NCI-H1092 treated with DMSO at 0.1 percent for 48 hours (cell line): ENCODE measurements at places on chromosomes 11 and 22.

DNA sequence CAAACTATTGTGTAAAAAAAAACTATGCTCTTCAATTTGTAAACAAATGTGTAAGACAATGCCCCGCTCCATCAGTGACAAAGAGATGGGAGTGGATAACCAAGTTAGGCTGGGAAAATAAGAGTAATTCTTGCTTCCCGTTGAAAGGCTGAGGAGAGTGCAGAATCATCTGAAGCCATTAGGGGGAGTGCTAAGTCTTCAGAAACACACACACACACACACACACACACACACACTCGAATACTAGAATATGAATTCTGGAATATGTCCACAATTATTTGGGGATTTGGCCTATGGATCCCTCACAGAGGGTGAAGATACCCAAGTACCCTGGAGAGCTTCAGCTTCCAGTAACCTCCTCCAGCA is 27.8 kb upstream of the ROBO3 start:
- peak; percentile 79 for DNase-seq

DNA sequence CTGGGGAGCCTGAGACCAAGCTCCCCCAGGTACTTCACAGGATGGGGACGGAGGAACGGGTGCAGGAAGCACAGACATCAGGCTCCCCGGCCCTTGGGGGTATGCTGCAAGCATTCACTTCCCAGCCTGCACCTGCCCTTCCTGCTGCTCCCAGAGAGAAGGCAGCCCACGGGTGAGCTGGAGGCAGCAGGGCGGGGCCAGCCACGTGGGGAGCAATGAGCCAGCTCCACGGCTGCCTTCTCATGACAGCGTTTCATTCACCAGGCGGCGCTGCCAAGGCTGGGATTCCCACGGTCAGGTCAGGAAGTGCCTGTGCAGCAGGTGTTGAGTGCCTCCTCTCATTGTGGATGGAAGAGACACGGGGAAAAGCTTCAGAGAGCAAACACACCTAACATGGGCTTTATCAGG is 14.5 kb upstream of the PHLDA2 start:
- DNase-seq: no peak

DNA sequence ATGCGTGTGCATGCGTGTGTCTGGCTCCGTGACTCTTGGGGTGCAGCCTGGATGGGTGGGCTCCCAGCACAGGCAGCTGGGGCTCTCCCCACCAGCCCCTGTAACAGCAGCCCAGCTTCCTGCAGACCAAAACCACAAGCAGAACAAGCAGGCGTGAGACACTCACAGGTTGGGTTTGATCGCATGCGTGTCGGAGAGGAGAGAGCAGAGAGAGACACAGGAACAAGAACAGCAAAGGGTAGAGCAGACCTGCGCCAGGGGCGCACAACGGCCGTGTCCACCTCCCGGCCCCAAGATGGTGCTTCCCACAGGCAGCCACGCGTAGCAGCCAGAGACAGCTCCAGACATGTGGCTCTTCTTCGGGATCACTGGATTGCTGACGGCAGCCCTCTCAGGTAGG is at the start of gene CD6:
Gene CD6 (plus strand): TSS at position 161 of the 400 bp plus-strand sequence. CDS start 186 bp downstream, at position 347.
- DNase-seq: no peak

DNA sequence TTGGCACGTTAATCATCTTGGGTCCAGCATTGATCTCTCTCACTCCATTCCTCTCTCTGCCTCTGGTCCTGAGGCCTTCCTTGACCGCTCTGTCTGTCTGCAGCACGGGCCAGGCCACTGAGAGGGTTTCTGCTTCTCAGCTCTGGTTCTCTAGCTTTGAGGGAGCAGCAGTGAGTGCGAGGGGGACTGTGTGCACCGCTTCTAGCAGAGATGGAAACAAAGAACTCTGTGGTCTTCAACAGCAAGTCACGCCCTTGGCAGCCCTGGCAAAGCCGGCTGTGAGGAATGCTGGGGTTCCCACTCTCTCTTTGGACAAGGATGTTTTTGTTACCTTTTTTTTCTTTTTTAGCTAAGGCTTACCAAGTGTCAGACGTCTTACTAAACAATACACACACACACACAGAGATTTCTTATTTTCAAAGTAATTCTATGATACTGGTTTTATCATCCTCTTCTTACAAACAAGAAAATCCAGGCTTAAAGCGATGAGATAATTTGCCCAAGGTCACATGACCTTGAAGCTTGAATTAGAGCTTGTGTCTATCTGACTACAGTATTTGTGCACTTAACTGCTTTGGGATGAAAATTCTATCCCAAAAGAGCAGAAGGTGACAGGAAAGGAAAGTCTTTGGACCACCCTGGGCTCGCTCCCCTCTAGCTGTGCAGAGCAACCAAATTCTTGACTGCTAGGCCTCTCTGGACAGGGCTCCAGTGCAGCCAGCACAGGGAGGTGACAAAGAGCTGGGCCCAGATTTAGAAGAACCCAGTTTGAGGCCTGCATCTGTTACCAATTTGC is 293.2 kb downstream of the NTM start:
- no peak for DNase-seq

DNA sequence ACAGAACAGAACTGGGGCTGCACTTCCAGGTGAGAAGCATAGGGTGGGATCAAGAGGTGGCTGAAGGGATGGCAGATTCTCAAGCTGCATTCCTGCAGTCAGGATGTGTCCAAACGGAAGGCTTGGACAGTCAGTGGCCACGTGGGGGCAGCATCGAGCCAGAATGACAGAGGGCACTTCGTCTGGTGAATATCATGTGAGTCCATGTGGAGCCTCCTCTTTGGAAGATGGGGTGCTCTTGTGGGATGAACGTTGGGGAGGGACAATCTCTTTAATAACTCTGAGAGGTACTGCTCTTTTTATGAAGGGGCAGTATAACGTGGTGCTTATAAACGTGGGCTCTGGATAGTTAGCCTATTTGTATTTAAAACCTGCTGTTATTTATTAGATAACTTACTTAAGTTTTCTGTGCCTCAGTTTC is 154.9 kb upstream of the NAV2 start:
- peak; percentile 59 for DNase-seq

- peak; percentile 37 for DNase-seq
Observed at GRCh38 chr11:17014321-17014832, at the start of gene PLEKHA7. PLEKHA7 (minus strand) TSS chr11:17014414; CDS start chr11:17014401, 13 bp downstream.

GRCh38 chr11:16002942-16003341 is 353.4 kb downstream of the SOX6 start:
- DNase-seq: no peak

GRCh38 chr11:60370811-60371298 is 7.5 kb upstream of the MS4A7 start:
- DNase-seq: peak; percentile 88

DNA sequence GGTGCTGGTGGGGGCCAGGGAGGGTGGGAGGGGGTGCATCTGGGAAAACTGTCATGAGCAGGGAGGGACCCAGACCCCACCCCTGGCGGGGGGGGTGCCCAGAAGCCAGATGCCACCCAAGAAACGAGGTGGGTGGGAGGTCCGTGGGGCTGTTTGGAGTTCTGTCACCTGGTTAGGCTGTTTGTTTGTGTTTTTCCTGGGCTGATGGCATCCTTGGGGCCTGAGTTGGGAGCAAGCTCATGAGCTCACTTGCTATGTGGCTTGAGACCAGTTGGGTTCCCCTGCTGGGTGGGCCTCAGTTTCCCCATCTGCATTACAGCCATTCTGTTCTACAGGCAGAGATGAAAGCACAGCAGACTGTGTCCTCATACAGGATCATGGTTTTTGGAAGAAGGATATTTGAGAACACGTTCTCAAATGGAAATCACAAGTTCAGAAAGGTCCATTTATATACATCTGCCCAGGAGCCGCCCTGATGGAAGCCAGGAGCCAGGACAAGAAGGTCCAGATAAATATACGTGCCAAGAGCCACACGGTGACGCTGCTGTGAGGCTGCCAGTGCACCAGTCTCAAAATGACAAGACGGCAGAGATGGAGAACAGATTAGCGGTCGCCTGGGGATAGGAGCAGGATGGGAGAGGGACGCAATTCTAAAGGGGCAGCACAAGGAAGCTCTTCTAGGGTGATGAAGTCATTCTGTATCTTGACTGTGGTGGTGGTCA is 312.9 kb downstream of the MN1 start:
- no peak for DNase-seq

- DNase-seq: no peak
Observed at GRCh38 chr11:9473408-9473807, 12.6 kb downstream of the ZNF143 start.

- DNase-seq: no peak
Observed at GRCh38 chr11:119091966-119092879, 7.5 kb downstream of the HMBS start.

GRCh38 chr11:19244621-19245020 is 3.9 kb upstream of the E2F8 start:
- DNase-seq: no peak

DNA sequence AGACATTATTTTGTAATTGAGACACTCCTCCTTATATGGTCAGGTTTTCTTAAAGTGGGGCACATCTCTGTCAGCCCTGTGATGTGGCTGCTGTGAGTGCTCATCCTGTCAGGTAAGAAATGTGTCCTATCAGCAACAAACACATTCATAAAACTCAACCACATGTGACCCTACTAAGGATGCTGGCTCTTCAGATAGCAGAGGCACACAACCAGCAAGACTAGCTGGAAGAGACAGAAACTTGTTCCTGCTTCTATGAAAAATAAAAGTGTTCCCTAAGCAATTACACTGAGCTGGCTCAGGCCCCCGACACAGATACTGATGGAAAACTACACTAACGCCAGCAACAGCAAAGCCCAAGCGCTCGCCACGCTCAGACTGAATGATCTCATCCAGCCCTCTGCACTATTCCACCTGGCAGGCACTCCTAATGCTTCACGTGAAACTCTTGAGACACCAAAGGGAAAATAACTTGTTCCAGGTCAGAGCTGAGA is 49.8 kb upstream of the CYP2D6 start:
- no peak for DNase-seq
